Naive thymus-derived CD4-positive, alpha-beta T cell (primary cell): ENCODE measurements at places on chromosomes 5 and 9. TPM values are rescaled to one million over a fixed set of nuclear protein-coding genes. Genes with fewer than 3 reads are reported as not detected.

SHISAL2B gene
- total RNA-seq: not detected in 2 replicates

DNA sequence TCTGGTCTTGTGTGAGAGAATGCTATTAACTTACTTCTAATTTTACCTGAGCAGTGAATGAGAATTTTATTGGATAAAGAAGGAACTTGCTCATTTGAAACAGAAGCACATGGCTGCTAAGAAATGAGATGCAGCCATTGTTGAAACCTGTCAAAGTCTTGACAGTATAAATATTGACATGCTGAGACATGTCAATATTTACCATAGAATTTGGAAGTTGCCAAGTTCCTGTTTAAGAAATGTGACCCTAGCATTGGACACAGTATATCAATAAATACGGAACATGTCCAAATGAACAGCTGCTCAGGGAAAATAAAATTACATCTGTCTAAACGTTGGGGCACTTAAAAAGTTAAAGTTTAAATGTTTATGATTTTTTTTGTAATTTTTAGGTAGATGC is 7.8 kb downstream of the XRCC4 start:
- DNase-seq: no peak

DNA sequence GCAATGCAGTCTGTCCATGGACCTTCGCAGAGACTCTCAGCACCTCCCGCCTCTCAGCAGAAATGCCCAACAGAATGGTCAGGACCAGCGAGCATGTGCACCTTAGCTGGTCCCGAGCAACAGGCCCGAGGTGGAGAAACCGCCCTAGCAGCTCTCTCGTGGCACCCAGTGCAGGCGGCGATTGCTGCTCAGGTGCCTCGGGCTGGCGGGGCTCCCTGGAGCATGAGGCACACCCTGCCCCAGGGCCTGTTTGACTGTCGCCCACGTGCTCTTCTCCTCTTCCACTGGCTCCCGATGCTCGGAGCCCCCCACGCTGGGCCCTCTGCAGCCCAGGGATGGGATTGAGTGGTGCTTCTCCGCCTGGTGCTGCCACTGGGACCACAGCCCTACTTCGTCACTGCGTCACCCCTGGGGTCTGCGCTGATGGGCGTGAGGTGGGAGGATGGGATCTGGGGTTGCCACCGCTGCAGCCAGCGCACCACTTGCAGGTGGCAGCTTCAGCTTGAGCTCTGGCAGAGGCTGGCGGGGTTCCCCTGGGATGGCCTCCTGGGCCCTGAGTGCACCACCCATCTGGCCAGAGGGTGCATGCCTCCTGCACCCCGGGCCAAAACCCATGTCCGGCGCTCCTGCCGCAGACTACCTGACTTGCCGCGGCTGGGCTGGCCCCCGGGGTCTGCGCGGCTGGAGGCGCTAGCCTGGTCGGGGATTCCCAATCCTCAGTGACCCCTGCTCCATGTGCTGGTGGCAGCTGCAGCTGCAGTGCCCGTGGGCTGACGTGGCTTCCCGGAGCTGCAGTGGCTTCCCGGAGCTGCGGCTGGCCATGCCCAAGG is 244.2 kb downstream of the FOXD4L6 start:
- DNase-seq: no peak

GRCh38 chr5:54644226-54644625 is 126.7 kb downstream of the SNX18 start:
- no peak for DNase-seq

GRCh38 chr9:130895038-130895437 is 1.6 kb downstream of the QRFP start:
- DNase-seq: no peak

GRCh38 chr9:589723-590122 is 251.8 kb upstream of the DMRT1 start:
- DNase-seq: no peak
